Activated naive CD8-positive, alpha-beta T cell treated with anti-CD3 and anti-CD28 coated beads, Interleukin-2, amount 50 U/mL, for 16 hours (primary cell): ENCODE measurements at places on chromosomes 6 and 20.

DNA sequence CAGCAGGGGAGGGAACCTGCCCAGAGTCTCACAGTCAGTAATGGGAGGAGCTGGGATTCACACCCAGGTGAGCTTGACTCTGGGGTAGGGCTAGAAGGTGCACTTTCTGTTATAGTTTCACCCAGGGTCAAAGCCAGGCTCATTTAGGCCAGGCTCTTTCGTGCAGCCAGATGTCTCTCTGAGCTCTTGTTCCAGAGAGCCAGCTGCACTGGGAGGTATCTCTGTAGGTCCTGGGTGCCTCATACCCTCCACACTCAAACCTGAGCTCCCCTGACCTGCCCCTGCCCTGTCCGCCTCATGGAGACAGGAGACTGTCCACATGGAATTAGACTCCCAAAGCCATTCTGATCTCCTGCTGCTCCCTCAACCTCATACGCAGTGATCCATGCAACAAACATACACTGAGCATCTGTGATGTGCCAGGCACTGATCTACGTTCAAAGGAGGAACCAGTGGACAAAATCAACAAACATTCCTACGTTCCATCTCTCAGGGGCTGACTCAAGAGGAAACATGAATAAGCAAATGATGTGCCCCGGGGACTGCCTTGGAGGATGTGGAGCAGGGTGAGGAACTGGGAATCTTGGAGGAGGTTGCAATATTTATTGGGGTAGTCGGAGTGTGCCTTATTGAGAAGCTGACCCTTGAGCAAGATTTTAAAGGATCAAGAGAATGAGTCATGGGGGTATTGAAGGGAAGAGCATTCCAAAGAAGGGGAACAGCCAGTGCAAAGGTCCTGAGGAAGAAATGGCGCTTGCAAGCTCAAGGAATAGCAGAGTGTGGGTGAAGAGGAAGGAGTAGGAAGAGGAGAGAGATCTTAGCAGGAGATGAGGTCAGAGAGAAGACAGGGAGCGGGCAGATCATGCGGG is 71.3 kb upstream of the TOX2 start:
- no peak for DNase-seq

DNA sequence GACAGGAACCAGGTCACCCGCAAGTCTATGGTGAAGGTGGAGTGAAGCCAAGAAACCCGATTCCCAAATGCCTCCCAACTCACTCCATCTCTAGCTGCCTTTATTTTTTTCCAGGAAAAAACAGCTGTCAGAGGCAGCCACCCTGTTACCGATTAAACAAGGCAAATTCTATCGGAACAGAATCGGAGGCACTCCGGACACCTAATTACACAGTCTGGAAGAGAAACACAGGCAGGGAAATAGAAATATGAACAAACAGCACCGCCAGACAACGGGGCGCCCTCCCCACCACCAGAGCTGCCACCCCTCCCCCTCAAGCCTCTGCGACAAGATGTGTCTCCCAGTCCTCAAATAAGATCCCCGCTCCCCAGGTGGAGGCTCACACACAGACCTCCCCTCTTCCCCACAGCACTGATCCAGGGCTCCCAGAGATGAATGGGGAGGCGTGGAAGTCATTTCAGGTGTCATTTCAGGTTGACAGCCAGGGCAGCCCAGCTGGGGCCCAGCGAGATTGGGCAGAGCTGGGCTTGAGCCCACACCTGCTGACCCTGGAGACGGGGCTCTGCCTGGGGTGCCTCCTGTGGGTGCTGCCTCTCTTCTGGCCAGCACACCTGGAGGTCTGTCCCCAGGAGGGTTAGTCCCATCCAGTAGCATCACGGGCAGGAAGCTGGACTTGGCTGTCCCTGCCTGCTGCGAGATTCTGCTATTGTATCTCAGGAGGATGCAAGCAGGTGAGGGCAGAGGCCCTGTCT is 19.8 kb upstream of the VSTM2L start:
- no peak for DNase-seq

DNA sequence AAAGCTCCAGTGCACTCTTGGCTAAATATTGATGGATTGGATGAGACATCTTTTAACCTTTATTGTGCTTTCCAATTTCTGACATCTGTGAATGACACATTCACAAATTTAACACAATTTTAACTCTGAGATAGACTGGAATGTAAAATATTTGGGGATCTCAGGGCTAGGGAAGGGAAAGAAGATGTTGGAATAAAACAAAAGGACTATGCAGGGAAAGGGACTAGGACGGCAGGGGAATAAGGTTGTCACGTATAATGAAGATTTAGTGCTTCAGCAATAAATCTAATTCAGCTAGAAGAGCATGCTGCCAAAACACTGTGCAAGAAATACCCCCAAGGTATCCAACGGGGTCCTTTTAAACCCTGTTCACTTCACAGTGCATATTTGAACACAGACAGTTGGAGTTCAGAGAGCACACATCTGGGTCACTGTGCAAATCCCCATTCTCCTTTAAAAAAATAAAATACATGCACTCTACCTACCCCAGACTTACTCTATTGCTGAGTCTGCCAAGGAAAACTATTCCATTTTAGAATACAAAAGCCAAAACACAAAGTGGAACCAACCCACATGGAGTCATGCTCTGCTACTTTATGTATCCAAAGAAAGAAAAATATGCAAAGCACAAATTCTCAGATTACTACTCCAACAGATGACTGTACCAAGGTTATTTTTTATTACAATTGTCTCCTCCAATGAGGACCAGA is 151.0 kb upstream of the RSPO3 start:
- no peak for DNase-seq

DNA sequence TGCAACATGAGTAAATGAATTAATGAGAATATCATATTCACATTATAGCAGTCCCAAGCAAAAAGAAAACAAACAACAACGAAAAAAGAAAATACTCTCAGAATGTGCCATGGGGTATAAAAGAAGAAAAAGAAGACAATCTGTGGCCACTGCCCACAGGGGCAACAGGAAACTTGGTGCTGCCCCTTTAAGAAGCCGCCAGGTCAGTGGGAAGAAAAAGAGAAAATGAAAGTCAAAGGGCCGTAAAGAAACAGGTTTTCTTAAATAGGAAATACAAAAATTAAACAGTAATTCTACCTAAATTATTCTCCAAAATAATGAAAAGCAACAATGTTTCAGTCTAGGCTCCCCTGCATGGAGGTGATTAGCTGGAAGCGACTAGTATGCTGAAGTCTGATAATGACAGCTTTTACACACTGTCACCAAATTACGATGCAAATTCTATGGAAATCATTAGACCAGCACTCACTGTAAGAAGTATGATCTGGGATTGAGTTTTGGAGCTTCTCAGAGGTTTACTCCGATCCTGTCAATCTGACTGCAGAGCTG is 23.6 kb downstream of the GMDS start:
- DNase-seq = no peak

DNA sequence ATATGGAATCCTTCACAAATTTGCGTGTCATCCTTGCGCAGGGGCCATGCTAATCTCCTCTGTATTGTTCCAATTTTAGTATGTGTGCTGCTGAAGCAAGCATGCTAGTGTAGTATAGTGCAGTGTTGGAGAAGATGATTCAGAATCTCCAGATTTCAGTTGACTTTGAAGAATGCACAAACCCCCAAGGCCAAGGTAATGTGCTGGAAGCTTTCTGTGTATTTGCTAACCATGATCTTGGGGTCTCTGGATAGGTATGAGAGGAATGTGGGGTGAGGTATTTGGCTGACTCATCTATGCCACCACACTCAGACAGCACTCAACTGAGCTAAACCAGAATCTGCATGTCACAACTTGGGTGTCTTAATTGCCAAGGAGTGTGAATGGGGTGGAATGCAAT is 42.6 kb upstream of the DEK start:
- DNase-seq = no peak
